ENCODE measurements at places on chromosomes 16 and 17.

- DNase-seq = no peak
These were observed 38.4 kb downstream of the TOM1L2 start for GRCh38 chr17:17933775-17934174.

DNA sequence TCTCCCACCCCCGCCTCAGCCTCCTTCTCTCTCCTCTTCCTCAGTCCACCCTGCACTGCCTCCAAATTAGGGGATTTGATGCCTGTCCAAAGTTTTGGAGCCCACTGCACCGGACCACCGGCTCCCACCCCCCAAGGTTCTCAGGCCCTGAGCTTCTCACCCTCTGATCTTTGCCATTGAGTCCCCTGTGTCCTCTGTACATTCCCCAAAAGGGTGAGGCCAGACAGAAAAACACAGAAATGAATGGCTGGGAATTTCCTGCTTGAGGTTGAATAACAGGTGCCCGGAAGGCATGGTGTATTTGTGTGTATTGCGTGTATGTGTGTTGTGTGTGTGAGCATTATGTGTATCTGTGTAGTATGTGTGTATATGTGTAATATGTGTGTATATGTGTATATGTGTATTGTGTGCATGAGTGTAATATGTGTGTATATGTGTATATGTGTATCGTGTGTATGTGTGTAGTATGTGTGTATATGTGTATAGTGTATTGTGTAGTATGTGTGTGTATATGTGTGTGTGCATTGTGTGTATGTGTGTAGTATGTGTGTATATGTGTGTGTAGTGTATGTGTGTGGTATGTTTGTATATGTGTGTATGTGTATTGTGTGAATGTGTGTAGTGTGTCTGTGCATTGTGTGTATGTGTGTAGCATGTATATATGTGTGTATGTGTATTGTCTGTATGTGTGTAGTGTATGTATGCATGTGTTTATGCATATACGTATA, 16.0 kb upstream of the CCL17 start:
- no peak for DNase-seq

DNA sequence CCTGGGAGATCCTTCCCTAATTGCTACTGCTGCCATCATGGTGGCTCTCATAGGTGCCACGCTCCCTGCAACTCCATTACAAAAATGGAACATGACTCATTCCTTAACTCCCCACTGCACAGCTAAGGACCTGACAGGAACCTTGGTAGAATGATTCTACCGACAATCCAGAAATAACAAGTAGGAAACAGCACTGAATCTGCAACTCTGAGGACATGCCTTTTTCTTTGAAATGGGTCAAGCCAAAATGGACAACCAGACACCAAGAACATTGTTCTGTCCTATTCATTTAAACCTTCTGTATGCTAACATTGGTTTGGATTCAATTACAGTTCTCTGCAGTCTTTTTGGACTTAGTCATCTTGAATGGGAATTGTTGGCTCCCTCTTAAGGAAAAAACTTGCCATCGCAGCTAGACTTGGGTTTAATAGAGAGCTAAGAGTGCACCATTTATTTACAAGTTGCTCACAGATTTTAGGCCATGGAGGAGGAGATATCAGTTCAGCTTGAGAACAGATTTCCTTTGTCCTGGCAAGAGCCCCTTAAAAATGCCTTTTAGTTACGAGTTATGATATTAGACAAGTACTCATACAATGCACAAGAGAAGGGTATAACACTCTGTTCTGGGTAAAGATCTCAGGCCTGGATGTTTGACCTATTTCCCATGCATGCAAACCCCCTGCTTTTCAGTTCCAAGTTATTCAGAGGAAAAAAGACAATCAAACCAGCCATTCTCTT, 20.9 kb upstream of the NSRP1 start:
- DNase-seq = no peak

GRCh38 chr16:55041540-55042234, 111.0 kb downstream of the IRX5 start:
- no peak for DNase-seq

GRCh38 chr16:3131755-3132377, 3.0 kb upstream of the ZNF213 start:
- DNase-seq = no peak

DNA sequence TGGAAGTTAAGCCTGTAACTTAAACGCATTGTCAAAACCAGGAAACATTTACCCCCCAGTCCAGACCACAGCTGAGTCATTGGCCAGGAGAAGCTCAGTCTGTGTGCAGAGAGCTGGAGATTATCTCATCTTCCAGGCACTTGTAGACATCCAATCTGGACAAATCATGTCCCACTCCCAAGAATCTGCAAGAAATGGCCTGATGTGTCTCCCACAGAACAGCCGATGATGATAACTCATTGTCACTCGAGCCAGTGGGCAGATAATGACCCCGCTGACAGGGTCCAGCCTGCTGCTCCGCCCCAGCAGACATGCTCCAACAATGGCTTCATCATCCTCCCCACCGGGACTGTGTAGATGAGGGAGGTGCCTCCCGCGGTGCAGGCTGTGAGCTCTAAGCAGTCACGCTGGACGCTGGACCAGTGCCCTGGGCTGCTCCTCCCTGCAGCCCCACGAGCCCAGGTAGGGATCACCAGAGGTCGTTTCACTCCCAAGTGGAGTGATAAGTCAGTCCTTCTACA, 322.5 kb downstream of the C16orf95 start:
- no peak for DNase-seq

GRCh38 chr16:11585460-11586377, 1.0 kb downstream of the LITAF start:
- DNase-seq = no peak

DNA sequence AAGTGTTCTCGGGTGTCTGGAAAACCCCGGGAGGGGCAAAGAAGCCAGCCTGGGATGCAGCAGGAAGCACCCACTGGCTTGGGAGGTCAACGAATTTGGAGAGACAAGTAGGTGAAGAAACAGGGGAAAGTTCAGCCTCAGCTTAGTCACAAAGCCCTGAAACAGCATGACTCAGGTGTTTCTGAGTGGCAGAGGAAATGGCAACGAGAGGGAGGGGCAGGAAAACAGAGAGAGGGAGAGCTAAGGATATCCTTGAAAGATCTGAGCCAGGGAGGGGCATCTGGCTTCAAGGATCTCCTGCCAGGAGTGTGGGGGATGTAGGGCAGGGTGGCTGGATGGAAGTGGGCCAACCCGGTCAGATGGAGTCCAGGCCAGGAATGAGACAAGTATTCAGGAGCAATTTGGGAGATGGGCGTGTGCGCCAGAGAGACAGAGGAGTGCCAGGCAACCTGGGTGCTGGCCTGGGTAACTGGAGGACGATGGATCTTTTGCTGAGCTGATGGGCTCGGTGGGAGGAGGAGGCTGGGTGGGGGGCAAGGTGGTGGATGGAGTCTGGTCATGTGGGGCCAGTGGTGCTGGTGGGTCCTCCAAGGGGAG, 27.2 kb downstream of the ABCC3 start:
- DNase-seq = no peak

GRCh38 chr17:81333616-81334368, 38.7 kb upstream of the SLC38A10 start:
- no peak for DNase-seq

GRCh38 chr17:55318081-55318480, 53.3 kb downstream of the HLF start:
- no peak for DNase-seq

DNA sequence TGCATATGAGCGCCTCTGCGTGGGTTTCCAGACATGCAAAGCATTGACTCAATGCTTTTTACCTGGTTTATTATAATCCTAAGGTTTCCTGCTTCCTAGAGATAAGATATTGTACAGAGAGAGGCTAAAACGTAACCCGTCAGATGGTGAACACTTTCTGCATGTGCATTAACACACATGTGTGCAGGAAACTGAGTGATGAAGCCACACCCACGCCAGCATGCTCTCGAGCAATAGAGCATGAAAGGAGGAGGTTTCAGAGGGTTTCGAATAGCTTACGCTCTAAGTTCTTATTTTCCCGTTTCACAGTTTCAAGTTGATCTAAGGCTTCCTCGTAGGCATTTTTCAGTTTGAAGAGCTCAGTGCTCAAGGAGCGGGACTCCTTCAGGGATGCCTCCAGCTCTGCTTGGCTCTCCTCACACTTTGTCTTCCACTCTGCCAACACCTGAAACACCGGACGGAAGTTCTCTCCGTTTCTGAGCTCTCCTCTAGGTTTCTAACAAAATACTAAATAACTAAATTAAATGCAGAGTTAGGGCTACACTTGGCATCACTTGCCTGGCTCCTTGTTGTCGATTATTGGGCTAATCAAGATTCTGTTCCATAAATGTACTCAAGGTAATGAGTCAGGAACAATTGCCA, 23.2 kb downstream of the MYH3 start:
- DNase-seq = no peak

DNA sequence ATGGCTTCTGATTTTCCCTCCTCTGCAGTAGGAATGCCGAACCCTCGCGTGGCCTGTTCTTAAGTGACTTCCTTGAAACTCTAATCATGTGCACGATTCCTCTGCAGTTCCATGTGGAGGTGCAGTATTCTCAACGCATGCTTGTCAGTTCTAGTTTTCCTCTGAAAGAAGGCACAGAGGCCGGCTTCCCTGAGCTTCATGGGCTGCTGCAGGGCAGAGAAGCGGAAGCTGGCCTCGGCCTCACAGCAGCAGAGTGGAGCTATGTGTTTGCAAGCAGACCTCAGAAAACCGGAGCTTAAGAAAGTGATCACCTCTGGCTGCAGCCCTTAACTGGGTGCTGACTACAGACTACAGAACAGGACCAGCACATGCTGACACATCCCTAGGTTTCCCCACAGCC, 500.7 kb downstream of the GRIN2A start:
- no peak for DNase-seq

DNA sequence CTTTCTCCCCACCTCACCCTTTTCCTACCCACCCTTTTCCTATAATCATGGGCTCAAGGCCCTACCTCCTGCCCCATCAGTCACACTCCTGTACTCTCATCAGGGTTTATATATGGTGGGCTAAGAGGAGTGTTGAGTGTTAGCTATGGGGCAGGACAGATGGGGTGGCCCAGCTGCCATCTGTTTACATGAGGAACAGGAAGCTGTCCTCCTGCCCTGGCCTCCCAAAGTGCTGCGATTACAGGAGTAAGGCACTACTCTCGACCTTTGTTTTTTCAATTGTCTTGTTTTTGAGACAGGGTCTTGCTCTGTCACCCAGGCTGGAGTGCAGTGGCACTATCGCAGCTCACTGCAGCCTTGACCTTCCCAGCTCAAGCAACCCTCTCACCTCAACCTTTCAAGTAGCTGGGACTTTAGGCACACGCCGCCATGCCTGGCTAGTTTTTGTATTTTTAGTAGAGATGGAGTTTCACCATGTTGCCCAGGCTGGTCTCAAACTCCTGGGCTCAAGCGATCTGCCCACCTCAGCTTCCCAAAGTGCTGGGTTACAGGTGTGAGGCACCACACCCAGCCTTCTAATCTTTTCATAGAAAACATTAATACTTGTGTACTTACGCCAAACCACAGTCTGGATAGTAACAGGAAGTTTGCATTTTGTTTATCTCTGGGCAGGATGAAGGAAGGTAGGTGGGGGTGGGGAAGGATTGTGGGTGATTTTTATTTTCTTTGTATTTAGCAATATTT, 1.6 kb downstream of the TRADD start:
- DNase-seq = no peak

- no peak for DNase-seq
These were observed 22.4 kb downstream of the PECAM1 start for GRCh38 chr17:64368277-64368676.

DNA sequence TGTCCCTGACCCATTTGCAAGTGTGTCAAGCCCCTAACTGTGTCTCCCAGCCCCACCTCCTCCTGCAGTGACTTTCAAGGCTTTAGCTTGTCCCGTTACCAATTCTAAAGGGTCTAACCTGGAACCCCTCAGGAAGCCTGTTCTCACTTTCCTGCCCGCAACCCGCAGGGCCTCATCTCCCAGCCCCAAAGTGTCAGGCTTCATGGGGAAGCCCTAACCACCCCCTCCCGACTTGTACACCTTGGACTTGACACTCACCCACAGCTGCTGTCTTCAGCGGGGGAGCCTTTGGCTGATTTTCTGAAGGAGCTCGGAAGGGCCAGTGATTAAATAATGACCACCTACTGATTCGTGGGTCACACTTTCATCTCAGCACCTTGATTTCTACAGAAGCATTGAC, 33.1 kb downstream of the NLRC5 start:
- no peak for DNase-seq

- DNase-seq = no peak
These were observed 15.4 kb upstream of the MEAK7 start for GRCh38 chr16:84519855-84520254.

GRCh38 chr16:52557236-52557635, 10.3 kb upstream of the TOX3 start:
- DNase-seq = no peak

GRCh38 chr16:87580855-87581261, 21.4 kb upstream of the JPH3 start:
- DNase-seq = no peak

GRCh38 chr17:43020030-43020621, 2.1 kb downstream of the VAT1 start:
- DNase-seq = no peak

DNA sequence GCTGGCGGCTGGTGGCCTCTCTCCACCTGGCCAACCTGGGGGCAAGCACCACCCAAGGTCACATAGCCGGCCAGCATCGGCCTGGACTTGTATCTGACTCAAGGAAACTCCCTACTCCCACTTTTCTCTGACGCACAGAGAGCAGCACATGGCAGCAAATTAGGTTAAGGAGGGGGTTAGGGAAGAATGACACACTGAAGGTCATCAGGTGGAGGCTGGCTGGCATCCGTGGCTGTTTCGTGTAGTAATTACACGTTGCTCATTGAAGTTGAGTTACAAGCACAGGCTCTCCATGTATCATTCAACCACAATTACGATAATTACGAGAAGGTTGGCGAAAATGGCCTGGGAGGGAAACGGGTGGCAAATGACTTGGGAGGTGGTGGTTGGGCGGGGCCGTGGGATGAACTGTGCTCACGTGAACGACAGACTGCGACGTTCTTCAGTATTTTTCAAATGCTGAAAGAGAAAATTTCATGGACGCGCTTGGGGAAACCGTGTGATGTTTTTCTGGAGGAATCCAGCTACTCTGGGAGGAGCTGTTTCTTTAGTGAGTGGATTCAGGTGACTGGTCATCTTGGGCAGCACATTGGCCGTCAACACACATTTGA, 4.0 kb upstream of the METRNL start:
- no peak for DNase-seq

- no peak for DNase-seq
These were observed 29.1 kb downstream of the STAT5A start for GRCh38 chr17:42317266-42317845.

GRCh38 chr16:22670044-22670536, 143.9 kb upstream of the HS3ST2 start:
- DNase-seq = no peak

- no peak for DNase-seq
These were observed 759.1 kb upstream of the RBFOX1 start for GRCh38 chr16:6573577-6573976.

- no peak for DNase-seq
These were observed 30.5 kb downstream of the PTRH2 start for GRCh38 chr17:59676716-59677115.

GRCh38 chr16:88541831-88542616, 28.2 kb upstream of the ZC3H18 start:
- DNase-seq = no peak

All from stimulated activated CD8-positive, alpha-beta memory T cell treated with anti-CD3 and anti-CD28 coated beads, Interleukin-7, amount 100 ng/mL, for 1 hour (primary cell).